ENCODE measurements at places on chromosomes 1 and 21.

- no peak for DNase-seq
These were observed 5.7 kb downstream of the F3 start for GRCh38 chr1:94535879-94536278.

DNA sequence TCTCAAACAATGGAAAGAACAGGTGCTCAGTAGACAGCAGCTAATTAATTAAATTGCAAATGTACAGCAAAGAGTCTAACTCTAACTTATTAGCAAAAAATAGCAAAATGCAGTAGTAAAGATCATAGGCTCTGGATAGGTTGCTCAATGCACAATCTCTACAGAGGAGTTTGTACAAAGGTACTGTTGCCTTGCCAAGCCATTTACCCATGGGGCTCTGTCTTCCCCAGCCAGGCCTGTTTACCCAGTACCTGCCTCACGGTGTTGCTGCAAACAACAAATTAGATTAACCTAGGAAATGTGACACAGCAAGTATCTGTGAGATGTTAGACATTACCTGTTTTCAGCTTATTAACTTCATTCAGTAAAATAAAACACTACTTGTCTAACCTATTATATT lies 222.0 kb downstream of the DENND1B start:
- no peak for DNase-seq

DNA sequence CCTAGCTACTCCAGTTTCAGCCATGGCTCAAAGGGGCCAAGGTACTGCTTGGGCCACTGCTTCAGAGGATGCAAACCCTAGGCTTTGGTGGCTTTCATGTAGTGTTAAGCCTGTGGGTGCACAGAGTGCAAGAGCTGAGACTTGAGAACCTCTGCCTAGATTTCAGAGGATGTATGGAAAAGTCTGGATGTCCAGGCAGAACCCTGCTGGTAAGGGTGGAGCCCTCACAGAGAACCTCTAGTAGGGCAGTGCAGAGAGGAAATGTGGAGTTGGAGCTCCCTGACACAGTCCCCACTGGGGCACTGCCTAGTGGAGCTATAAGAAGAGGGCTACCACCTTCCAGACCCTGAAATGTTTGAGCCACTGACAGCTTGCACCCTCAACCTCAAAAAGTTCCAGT lies 16.2 kb downstream of the RIIAD1 start:
- no peak for DNase-seq

DNA sequence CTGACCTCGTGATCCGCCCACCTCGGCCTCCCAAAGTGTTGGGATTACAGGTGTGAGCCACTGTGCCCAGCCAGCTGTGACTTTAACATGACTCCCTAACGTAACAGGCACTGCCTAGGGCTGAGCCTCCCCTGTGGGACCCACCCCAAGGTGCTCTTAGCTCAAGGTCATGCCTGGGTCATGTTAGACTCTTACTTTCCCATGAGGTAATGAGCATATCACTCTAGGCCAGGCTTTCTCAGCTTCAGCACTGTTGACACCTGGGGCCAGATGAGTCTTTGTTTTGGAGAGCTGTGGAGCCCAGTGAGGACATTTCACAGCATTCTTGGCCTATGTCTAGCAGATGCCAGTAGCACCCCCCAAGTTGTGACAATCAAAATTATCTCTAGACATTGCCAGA lies 4.5 kb downstream of the NECAP2 start:
- no peak for DNase-seq

GRCh38 chr1:154240294-154240833 lies 19.6 kb downstream of the UBAP2L start:
- no peak for DNase-seq

DNA sequence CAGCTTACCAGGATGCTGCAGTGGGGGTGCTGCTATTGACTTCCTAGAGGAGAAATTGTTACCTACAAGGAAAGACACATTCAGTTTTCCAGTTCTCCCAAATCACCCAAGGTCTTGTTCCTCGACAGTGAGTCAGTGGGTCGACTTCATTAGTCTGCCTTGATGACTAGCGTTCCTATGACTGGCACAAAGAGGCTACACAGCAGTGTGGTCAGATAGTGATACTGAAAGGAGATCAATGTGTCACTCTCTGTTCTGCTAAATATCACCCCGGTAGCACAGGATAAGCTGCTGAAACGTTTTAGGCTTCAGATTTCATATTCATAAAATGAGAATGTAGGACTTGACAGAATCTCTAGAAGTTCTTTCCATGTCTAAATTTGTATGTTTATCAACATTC lies 357.4 kb downstream of the LMX1A start:
- no peak for DNase-seq

GRCh38 chr1:104064399-104064798 lies 314.7 kb downstream of the AMY1C start:
- DNase-seq: no peak

GRCh38 chr1:38561725-38562124 lies 297.8 kb downstream of the RRAGC start:
- no peak for DNase-seq

GRCh38 chr1:204589409-204590038 lies 73.3 kb downstream of the MDM4 start:
- no peak for DNase-seq

DNA sequence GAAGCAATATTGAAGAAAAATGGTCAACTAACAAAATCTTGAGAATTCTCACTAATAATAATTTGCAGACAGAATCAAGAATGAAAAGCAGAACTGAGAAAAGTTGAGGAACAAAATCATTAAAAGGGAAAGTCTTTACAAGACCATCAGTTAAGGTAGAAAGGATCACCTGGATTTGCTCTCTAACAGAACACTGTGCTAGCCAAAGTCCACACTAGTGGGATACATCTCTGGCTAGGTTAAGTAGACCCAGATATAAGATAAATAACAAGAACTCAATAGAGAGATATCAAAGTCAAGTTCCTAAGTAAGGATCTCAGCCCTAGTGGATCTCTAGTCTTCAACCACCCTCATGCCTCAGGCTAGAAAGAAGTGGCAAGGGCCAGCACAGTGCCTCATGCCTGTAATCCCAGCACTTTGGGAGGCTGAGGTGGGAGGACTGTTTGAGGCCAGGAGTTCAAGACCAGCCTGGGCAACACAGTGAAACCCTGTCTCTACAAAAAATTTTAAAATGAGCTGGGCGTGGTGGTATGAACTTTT lies 19.6 kb downstream of the IPP start:
- no peak for DNase-seq

DNA sequence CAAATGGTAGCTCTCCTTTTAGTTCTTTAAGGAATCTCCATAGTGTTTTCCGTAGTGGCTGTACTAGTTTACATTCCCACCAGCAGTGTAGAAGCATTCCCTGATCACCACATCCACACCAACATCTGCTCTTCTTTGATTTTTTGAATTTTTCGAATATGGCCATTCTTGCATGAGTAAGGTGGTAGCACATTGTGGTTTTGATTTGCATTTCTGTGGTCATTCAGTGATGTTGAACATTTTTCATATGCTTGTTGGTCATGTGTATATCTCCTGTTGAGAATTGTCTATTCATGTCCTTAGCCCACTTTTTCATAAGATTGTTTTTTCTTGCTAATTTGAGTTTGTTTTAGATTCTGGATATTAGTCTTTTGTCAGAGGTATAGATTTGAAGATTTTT lies 84.6 kb upstream of the B3GALT2 start:
- no peak for DNase-seq

GRCh38 chr1:175576865-175577264 lies 166.5 kb downstream of the TNR start:
- no peak for DNase-seq

DNA sequence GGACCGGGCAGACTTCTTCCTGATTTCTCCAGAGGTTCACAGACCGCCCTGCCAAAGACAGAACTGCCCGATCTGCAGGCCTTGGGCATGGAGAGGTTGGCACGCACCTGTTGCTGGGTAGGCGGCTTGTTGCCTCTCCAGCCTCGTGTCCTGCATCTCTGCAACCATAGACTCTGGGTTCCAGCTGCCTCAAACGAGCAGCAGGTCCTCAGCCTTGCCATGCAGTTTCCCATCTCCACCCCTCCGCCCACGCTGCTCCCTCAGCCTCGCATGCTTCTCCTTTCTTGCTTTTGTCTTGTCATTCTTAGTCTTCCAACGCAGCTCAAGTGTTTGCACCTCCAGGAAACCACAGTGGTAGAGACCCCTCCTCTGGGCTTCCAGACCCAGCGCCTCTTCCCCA lies 126.2 kb downstream of the LACTBL1 start:
- DNase-seq: no peak

- no peak for DNase-seq
These were observed 360.4 kb upstream of the NR5A2 start for GRCh38 chr1:199667089-199667488.

- no peak for DNase-seq
These were observed 55.8 kb downstream of the YARS1 start for GRCh38 chr1:32761253-32761877.

DNA sequence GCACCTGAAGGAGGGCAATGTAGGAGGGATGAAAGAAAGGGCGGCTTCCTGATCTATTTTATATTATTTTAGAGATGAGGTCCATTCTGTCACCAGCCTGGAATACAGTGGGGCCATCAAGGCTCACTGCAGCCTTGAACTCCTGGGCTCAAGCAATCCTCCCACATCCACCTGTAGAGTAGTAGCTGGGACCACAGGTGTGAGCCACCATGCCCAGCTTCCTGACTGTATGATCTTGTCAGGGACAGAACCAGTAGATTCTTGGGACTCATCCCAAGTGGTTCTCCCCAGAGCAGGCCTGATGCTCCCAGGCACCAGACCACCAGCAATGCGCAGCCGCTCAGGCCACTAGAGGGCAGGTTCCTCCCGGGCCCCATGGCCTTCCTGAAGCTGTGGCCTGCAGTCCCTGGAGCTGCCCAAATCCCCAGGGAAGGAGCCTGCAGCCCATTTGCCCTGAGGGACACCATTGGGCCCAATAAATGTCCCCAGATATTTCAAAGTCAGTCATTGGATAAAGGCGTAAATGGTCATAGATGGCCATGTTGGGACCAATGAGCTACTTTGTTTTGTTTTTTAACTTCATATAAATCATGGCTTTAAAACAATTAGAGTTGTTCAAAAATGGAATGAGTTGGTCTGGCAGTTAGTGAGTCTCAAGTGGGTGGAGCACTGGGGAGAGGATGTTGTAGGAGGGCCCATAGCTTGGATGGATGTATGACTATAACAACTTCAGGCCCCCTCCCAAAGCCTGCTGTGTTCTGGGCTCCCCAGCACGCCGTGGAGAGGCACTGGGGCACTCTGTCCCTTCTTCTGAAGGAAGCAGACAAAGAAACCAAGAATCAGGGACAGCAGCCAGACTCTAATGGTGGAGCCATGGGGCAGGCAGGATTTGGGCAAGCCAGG lies 44.7 kb upstream of the GOLT1A start:
- no peak for DNase-seq

DNA sequence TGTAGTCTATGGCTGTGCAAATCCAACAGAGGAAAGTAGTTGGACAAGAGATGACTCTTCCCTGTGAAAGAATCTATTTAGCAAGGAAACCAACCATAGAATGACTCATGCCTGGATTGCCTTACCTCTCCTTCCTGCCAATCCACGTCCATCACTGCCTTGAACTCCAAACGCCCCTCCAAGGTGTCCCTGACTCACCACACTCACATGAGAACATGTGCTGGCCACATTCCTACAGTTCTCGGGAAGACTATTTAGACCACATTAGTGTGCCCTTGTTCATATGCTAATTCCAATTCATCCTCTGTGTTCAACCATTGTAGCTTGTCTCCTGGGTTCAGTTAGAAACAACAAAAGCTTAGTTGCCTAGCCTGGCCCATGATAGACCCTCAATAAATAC lies 157.3 kb downstream of the SLC30A10 start:
- DNase-seq: no peak

GRCh38 chr1:89903550-89903949 lies 82.7 kb downstream of the LRRC8D start:
- no peak for DNase-seq

- no peak for DNase-seq
These were observed 15.2 kb downstream of the PDZK1IP1 start for GRCh38 chr1:47174656-47175020.

DNA sequence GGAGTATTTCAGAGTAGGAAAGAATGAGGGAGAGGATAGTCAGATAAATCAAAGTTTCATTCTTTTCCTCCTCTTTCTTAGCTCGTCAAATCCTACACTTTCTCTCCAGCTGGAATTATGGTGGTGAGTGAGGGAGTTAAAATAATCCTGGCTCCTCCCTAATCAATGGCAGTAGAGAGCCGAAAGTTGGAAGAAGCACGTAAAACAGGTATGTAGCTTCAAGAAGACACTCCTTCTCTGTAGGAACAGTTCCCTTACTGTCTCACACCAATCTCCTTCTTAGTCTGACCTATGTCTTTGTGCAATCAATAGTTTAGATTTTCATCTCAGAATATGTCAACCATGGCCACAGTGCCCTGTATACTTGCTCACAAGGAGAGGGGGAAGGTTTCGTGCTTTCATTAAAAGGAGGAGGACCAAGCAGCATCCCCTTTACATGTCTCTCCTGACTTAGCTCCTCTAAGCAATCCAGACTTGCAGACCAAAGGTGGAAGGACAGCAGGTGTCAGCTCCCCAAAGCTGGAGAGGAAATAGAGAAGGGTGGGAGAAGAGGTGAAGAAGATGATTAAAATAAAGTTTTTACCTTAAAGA lies 878 bp downstream of the MINDY1 start:
- DNase-seq: no peak

GRCh38 chr1:115978292-115978941 lies 2.1 kb downstream of the SLC22A15 start:
- DNase-seq: no peak

- DNase-seq: no peak
These were observed 23.9 kb upstream of the SLAMF6 start for GRCh38 chr1:160546942-160547341.

GRCh38 chr1:195306281-195306680 lies 1302.0 kb downstream of the KCNT2 start:
- no peak for DNase-seq

DNA sequence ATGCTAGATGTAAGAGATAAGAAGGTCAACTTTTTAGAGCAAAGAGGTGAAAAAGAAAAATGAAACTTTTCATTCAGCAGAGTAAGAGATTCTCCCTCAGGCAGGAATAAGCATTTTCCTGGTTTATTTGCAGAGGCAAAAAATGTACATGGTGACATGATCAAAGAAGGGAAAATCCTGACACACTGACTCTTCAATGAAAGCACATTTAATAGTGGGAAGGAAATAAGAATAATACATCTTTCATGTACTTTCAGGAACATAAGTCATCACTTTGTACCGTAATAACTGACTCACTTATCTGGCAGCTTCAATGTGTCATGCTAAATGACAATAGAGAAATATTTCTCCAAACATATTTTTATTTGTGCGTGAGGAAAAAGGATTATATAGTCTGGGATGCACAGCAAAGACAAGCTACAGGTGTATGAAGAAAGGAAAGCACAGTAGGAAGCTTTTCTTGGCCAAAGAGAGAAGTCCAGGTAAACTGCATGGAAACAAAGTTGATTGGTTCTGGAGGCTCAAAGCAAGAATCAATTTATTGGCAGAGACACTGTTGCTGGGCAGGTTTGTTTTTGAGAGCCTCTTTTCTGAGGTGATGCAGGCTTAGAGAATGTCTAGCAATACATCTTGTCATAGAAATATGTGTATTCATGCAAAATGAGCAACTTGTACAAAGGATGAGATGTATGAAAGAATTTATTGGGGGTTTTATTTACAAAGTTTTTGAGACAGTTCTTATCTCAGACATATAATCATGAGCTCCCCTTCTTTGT lies 1409.0 kb downstream of the PLA2G4A start:
- DNase-seq: no peak

All from amygdala (tissue), 56 donors.